Hematopoietic multipotent progenitor cell treated with erythropoietin and hydrocortisone succinate and interleukin-3 and kit ligand, for 15 days (in vitro differentiated cells): ENCODE measurements at places on chromosomes 2 and 18.

GRCh38 chr18:62506495-62507143, 16.2 kb upstream of the ZCCHC2 start:
- no peak for DNase-seq

- DNase-seq = no peak
Measured at GRCh38 chr2:200216310-200216709, 90.2 kb upstream of the SPATS2L start.

GRCh38 chr2:98282109-98282508, 64.1 kb upstream of the CNGA3 start:
- no peak for DNase-seq

GRCh38 chr2:98487806-98488189, 43.1 kb downstream of the INPP4A start:
- DNase-seq = peak; percentile 36

DNA sequence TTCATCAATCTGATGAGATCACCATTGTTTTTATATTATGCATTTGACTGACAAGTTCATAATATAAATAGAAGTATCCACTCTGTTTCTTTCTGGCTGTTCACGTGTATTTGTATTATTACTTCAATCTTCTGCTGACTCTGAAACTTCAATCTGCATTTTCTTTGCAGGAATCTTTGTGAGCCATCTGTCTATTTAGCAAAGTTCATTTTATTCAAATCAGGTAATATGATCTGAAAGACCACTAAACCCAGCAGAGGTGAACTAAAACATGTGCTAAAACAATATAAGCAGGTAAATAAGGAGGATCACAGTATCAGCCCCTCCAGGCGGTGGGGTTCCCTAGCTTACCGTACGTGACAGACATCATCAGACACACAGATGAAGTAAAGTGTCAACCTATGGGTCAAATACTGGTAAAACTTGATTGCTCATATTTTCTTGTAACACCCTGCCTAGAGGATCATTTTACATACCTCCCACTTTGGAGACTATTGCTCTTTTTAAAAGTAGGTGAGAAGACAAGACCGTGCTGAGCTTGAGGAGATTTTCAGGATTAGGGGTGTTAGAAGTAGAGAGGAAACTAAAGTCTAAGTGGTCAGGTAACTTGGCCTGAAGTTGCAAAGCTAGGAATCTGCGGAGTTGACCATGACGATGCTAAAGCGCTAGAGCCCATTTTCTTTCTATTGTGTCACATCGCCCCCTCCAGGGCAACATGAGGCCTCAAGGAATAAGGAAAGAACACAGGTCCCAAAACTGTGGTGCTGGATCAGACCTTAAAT, 9.0 kb downstream of the DTNB start:
- no peak for DNase-seq

- DNase-seq = no peak
Measured at GRCh38 chr2:110107092-110108079, 8.2 kb downstream of the MALL start.

- DNase-seq = no peak
Measured at GRCh38 chr18:3872641-3873040, 422.7 kb downstream of the TGIF1 start.

- DNase-seq = no peak
Measured at GRCh38 chr2:96727431-96727830, 12.4 kb downstream of the LMAN2L start.

DNA sequence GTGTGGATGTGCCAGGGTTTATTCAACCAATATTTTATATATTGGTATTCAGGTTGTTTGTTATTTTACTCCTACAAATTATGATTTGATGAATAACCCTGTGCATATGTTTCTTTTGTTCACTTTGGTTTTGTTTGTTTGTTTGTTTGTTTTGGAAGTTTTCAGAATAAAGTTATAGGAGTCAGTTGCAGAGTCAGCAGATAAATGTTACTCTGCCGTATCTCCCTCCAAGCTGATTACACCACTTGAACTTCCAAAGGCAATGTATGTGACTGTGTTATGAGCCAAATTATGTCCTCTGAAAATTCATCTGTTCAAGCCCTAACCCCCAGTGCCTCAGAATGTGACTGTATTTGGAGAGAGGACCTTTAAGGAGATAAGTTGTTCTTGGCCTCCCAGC, 497.5 kb downstream of the TNS1 start:
- DNase-seq = no peak

GRCh38 chr2:161625314-161625919, 1.2 kb downstream of the SLC4A10 start:
- DNase-seq = no peak

DNA sequence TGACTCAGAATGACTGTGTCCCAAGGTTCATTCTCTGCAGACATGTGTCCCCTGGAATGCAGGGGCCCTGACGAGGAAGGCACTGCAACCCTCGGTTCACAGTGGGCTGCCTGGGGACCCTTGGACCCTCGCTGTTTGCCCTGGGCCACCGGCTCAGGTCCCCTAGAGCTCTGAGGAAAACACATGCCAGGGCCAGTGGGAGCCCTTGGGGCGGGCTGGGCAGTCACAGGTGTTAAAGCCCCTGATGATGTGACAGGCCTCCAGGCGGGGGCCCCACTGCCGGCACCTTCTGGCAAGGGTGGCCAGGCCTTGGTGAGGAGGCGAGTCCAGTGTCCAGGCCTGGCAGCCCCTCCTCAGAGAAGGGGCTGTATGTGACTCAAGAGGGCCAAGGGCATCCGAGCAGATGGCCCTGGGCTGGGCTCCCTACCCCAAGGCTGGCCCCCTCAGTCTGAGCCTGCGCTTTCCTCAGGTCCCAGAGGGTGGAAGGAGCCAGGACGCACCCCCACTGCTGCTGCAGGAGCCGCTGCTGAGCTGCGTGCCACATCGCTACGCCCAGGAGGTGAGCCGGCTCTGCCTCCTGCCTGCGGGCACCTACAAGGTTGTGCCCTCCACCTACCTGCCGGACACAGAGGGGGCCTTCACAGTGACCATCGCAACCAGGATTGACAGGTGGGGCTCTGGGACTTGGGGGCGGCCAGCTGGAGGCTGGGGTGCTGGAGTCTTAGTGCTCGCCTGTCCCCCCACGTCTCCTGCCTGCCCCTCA, 11.1 kb downstream of the CAPN10 start:
- DNase-seq = no peak

GRCh38 chr18:76390452-76391035, 104.5 kb downstream of the ZNF516 start:
- no peak for DNase-seq

DNA sequence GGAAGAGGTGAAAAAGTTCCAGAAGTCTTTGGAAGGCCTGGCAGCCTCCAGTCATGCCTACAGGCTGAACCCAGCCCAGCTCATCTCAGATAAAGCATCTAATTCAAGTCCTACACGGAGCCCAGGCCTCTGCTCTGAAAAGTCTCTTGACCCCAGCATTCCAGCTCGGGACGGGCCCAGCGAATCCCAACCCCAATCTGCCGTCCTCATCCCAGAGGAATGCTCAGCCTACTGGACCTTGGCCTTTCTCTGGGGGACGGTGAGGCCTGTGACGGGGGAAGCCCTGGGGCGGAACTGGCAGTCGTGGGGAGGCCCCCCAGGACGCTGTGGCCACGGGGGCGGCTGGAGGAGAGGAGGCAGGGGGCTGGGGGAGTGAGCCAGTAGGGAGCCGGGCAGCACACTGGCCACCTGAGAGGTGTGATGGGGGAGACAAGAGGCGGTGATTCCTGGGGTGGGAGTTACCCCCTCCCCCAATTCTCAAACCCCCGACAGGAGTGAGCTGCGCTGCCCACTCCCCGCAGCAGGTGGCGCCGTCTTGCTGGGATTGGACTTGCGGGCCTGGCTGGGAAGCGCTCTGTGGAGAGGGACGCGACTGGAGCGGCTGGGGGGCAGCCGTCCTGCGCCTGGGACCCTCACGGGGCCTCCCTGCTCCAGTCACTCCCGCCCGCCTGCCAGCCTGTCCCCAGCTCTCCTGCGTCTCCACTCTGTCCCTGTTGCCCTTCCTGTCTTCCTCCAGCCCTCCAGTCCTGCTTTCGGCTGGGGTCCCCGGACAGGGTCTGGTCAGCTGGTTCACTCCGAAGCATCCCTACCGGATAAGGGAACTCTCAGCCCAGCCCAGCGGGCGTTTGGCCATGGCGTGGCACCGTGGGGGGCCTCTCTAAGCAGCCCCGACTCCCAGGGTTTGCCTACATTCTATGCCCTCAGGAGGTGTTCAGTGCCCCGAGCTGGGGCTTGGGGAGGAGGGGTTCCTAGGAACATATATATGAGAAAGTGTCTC, 182.6 kb upstream of the HAAO start:
- peak; percentile 18 for DNase-seq

DNA sequence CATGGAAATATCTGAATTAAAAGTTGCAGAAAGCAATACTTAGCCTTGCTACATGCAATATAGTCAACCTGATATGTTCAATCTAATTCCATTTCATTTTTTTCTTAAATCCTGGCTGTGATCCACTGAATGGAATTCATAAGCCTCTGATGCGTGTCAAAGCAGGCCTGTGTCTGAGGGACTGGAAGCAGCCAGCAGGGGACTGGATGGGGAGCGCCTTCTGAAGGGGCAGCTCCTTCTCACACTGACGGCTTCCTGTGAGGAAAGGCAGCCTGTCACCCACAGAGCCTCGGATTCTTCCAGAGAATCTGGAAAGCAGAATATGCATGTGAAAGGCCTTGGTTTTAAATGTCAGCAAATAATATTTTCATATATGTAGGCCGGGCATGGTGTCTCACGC, 73.5 kb downstream of the KCNF1 start:
- DNase-seq = no peak

GRCh38 chr2:43157506-43158246, 68.7 kb downstream of the ZFP36L2 start:
- no peak for DNase-seq

DNA sequence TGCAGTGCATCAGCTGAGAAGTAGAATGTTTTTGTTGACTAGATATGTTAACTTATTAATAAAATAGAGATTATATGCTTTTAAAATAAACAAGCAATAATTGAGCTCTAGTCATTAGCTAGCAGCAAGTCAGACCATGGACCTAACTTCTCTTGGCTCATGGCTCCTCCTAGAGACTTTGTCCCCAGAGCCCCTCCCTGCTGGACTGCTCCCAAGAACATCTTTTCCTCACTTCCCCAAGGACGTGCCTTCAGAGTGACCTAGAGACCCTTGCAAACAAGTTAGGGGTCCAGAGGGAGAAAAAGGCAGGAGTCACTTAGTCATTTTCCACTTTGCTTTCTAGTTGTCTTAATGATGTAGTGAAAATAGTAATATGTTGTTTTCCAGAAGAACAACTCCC, 312.5 kb upstream of the NRP2 start:
- no peak for DNase-seq

DNA sequence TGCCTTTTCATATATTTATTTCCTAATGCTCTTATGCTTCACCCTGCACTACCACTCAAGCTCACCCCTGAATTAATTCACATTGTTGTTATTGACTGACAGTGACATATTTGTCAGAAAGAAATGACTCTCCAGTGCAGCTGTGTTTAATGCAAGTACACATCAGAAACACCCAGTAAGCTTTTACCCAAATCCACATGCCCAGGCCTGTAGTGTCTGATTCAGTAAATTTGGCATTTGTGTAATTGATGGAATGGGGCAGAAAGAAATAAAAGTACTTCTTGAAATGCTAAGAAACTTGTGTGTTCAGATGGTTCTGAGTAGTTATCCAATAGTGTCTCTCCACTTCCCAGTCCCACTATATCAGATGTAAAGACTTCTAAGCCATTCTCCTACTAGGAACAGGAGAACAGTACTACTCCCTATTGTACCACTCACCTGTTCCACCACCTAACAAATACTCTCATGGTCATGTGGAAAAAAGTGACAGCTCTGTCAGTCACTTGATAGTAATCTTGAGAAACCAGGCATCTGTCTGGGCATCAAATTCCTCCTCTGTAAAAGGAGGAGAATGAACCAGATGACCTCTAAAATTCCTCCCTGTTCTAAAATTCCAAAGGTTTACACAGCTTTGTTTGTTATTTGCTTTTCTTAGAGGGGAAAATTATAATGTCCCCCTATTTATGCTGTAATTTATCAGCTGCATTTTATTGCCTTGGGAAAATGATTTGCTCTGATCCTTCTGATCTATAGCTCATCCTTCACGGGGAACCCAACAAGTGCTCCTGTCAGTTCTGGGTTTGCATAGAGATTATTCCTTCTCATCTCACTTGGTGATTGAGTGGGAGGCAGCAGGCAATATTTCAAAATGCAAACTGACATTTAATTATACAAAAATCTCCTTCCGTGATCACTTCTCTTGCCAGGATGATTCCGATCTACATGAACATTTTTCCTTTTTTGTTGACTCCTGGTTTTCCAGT, 70.9 kb downstream of the ZNF385B start:
- no peak for DNase-seq

- DNase-seq = no peak
Measured at GRCh38 chr18:48679236-48679635, 140.4 kb downstream of the CTIF start.

DNA sequence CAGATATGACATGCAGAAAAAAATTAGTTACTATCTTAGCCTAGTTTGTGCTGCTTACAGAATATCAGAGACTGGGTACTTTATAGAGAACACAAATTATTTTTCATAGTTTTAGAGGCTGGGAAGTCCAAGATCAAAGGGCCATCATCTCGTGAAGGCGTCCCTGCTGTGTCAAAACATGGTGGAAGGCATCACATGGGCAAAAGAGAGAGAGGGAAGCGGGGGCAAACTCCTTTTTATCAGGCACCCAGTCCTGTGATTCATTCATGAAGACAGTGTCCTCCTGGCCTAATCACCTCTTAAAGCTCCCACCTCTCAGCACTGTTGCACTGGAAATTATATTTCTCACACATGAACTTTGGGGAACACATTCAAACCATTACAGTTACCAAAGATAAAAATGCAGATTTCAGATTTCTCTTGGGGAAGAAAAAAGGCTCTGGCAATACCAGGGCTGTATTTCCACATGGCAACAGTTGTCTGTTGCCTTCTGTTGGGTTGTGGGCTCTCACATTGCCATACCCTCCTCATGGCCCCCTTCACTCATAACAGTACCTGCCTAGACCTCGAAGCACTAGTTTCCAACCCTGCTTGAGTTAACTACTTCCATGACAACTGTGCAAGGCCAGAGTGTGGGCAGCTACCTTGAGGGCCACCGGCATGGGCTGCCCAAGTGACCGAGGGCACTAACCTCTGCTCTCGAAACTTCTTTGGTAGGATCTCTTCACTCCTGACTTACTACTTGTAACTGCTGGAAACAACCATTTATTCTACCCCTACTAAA, 2.7 kb upstream of the ACTR3 start:
- DNase-seq = no peak
